ENCODE measurements at places on chromosomes 11 and 22.

GRCh38 chr11:1081601-1082311, 7.1 kb downstream of the MUC2 start:
- DNase-seq, result no peak

GRCh38 chr11:9972989-9973388, 309.1 kb downstream of the SWAP70 start:
- peak; percentile 10 for DNase-seq

DNA sequence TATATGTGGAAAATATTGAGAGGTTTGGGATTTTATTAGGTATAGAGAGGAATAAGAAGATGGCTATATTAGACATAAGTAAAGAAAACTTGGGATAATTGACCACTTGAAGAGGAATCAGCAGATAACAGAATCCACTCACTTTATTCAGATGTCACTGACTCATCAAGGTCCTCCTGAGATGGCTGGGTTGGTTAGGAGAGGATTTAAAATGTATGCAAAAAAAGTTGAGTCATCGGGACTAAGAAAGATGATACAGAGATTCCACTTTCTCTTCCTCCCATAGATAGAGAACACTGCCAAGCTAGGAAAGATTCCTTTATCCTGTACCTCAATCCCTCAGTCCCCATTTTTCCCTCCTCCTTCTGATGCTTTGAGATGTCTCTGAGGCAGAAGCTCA, at the start of gene OR6A2:
Gene OR6A2 (minus strand): TSS at position 288 of the 400 bp plus-strand sequence. CDS start 3,981 bp downstream, outside the sequence.
- no peak for DNase-seq

GRCh38 chr11:96447208-96448110, 57.6 kb downstream of the JRKL start:
- no peak for DNase-seq

DNA sequence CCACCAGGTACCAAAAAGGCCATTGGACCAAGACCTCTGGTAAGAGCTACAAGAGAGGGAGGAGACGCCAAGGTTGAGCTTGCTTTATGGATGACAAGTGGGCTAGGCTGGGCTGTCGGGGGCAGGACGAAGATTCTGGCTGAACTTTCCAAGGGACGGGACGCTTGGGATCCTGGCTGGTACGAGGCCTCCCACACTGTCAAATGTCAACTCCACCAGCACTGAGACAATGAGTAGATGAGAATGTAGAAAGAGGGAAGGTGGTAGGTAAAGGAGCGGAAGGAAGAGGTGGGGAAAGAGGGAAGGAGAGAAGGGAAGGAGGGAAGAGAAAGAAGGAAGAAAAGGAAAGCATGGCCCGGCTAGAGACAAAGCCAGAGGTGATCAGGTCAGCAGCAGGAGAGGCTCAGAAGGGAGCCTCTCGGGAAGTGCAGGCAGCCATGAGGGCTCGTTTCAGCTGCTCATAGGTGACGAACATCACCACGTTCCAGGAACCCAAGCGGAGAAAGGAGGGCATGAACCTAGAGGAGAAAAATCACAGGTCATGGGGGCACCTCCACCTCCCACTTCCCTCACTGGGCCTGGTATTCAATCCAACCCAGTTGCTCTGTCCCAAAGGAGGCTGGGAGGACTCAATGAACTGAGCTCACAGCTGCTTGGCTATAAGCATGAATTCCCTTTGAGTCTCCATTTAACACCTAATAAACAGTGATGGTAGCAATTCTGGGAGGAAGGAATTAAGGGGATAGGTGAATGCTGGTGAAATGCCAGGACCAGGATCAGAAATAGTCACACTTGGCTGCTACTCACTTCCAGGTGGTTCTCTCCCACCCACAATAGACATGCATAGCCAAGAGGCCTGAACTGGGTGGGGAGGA, 7.8 kb downstream of the UCP2 start:
- DNase-seq, result no peak

- no peak for DNase-seq
Observed at GRCh38 chr11:121881806-121882205, 234.2 kb downstream of the BLID start.

GRCh38 chr22:30870451-30871345, 97.9 kb downstream of the MORC2 start:
- DNase-seq, result no peak

DNA sequence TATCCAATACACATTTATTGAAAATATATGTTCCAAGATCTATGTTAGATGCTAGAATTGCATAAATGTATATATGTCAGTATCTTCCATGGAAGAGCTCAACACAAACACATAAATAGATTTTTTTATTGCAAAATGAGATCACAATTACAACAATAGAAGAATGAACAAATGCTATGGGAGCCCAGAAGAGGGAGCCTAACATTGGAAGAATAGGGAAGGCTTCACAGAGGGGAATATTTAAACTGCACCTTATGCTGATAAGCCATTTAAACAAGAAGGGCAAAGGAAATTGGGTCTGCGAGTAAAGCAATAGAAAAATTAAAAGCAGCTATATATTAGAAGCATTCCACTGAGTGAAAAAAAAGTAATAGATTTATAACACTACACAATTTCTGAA, 96.1 kb upstream of the LRRC55 start:
- no peak for DNase-seq

DNA sequence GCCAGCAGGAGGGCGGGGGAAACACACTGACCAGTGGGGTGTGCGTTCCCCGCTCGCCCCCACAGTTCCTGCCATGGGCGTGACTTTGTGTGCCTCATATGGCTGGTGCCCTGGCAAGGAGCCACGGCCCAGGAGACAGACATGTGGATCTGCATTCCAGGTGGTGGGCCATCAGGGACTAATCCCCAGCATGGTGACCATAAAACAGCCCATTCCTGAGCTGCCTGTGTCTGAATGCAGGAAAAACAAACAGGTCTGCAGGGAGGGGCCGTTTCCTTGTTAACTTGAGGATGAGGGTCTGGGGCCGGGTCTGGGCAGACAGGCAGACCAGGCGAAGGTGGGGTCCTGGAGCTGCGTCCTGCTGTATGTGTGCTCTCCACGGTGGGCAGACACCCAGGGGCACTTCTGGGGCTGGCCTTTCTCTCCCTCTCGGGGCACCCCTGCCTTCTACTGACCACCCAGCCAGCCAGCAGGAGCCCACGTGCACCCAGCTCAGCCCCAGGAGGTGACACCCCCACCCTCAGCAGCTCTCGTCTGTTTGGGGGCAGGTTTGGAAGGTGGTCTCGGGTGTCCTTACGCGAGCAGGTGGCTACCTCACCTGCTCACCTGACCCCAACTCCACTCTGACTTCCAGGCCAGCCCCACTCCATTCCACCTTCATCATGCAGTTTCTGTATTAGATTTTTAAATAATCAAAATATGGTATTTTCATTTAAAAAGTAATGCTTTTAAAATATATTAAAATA, 120.3 kb downstream of the KCNQ1OT1 start:
- no peak for DNase-seq

- DNase-seq, result peak; percentile 46
Observed at GRCh38 chr11:71114124-71114851, 138.1 kb downstream of the SHANK2 start.

GRCh38 chr11:26974069-26974783, 19.7 kb upstream of the FIBIN start:
- peak; percentile 10 for DNase-seq

DNA sequence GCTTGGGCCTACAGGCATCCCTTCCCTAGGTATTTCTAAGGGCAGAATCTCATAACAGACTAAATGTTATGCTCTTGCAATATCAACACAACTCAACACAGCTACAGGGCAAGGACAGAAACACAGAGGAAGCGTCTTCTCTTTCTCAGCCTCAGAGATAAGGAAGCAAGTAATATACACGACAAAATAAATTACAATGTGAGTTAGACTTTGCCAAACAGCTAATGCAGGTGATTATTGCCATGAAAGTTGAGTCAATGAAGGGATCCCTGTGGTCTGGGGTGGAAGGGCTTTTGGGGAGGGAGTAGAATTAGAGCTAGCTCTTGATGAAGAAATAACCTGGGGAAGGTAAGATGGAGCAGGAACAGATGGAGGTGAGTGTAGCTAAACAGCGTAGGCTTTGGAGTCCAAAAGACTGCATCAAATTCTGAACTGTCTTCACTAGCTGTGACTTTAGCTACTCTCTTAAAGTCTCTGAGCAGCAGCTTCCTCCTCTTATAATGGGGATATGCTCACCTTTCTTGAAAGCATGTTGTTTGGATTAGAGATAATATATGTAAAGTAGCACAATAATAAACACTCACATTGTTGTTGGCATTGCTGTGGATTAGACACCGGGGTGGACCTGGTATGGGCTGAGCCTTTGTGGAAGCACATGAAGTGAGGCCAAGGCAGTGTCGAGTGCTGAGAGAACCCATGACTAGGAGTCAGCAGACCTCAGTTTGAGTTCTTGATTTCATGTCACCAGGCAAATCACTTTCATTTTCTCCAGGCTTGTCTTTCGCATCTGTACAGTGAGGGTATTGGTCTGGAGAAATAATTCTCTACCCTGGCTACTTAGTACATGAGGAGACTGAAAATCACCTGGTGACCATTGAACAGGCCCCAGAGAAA, 41.0 kb upstream of the AQP11 start:
- DNase-seq, result no peak

DNA sequence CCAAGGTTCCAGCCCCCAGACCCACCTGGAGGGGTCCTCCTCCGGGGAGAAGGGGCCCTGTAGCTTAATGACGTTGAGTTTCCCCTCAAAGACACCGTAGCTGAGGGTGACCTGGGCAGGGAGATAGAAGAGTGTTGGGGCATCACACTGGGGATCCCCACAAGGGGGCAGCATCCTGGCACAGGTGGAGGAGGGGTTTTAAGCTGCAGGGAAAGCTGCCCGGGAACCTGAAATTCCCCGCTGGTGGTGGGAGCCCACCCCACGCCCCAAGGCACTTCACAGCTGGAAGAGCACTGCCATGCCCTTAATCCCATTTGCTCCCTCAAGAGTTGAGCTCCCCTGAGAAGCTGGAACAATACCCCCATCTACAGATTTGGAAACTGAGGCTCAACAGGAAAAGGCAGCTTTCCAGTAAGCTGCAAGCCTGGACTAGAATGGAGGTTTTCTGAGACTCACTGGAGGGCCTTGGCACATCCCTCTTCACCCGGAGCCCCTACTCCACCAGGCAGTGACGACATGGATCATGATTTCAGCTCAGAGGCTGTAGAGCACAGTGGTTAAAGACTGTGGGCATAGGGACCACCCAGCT, 13.7 kb downstream of the MFNG start:
- DNase-seq, result no peak

DNA sequence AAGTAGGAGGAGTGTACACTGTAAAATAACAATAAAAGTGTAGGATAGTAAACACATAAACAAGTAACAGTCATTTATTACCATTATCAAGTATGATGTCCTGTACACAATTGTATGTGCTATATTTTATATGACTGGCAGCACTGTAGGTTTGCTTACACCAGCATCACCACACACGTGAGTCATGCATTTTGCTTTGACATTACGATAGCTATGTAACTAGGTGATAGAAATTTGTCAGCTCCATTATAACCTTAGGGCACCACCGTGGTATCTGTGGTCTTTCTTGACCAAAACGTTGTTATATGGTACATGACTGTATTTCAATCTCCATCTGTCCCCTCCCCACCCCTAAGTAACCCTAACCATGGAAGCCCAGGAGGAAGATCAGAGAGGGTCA, 1.1 kb downstream of the DNAL4 start:
- DNase-seq, result no peak

- DNase-seq, result no peak
Observed at GRCh38 chr11:64084951-64085710, 49.4 kb downstream of the FLRT1 start.

DNA sequence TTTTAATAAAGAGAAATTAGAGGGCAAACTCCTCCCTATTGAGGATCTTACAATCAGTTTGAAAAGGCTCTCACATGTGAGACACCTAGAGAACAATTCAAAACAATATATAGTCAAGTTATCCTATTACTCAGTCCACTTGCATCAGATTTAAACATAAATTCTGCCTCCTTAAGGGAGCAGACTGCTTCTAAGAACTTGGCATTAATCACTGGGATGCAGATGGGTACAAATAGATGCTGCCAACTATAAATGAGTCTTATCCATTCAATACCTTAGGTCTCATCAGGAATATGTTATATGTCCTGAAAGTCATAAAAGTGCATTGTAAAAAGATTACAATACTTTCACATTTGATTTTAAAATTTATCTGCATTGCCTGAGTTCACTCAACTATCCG, 269.3 kb upstream of the KIRREL3 start:
- DNase-seq, result no peak

DNA sequence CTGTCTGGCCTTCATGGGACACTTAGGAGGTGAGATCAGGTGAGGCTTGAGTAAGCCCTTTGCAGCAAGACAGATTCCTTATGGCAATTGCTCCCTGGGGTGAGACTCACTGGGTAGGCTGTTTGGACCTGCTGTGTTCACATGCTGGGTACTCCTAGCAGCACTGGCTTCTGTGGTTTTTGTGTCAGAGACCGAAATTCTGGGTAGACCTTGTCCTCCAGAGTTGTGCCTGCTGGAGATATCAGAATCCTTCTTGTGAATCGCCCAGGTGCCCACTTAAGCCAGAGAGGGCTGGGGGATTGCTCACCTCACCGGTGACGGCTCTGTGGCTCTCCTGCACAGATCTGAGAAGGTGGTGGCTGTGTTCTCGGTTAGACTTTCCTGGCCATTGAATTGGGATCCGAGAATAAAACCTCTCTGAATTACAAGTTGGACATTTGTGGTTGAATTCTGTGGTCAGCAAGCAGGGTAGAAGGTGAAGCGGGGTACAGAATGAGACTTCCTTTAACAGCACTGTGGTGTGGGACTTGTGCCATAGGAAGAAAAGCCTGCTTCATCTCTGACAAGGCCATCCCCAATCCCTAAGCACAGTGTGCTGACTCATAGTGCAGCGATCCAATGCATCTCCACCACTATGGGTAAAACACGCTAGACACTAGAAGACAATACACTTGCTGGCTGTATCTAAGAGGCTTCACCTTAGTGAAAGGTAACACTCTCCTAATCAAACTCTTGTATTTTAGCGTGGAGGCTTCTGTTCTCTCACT, 52.5 kb upstream of the TTC12 start:
- DNase-seq, result no peak

- DNase-seq, result peak; percentile 15
Observed at GRCh38 chr22:29772170-29772641, 5.0 kb downstream of the UQCR10 start.

DNA sequence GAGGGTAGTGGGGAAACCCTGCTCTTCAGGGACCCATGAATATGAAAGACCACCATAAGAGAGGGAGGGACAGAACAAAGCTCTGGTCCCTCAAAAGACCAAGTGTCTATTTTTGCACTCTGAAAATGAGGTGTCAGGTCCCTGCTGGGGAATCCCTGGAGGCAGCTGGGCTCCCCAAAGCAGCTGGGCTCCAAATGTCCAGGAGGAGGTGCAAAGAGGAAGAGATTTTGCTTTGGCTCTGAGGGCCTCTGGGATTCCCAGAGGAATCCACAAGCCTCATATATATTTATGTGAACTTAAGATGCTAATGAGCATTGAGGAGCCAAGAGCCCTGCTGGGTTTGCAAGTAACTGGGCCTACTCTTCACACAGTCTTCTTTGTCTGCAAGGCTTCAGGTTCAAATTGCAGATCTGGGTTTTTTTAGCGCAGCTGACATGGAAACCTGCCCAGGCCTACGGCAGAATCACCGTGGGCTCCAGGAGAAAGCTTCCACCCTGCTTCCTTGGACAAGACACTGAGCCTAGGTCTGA, 26.0 kb downstream of the CLMP start:
- no peak for DNase-seq

GRCh38 chr11:86374586-86374985, at the start of gene CCDC81:
CCDC81 (plus strand) TSS chr11:86374887; CDS start chr11:86375164, 277 bp downstream.
- DNase-seq, result peak; percentile 26

GRCh38 chr11:65386307-65387140, at the start of gene FRMD8:
FRMD8 (plus strand) TSS chr11:65386637; CDS start chr11:65387037, 400 bp downstream.
- DNase-seq, result peak; percentile 89
